OCI-M1 (cell line): ENCODE measurements at places on chromosomes 1 and 21.

GRCh38 chr1:201383647-201384405 lies 6.3 kb upstream of the TNNT2 start:
- no peak for DNase-seq

- DNase-seq, result peak; percentile 73
These were observed 5.8 kb upstream of the IKBKE start for GRCh38 chr1:206464456-206464964.

- DNase-seq, result peak; percentile 11
These were observed 22.7 kb downstream of the RAB3GAP2 start for GRCh38 chr1:220249522-220249921.

DNA sequence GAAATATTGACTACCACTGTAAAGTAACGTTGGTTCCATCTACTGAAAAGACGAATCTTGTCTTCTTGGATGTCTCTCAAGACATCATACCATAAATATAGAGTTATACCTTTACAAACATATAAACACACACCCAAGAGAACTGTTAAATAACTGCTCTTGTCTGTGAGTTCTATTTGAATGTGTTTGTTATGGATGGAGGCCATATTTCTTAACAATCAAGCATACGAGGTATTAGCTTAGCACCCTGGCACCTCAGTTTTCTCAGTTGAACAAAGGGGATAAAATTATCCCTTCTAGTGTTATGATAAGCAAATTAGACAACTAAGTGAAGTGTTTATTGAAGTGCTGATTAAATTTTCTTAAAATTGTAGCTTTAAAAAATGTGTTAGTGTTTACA lies 336.6 kb upstream of the ZRANB2 start:
- no peak for DNase-seq

DNA sequence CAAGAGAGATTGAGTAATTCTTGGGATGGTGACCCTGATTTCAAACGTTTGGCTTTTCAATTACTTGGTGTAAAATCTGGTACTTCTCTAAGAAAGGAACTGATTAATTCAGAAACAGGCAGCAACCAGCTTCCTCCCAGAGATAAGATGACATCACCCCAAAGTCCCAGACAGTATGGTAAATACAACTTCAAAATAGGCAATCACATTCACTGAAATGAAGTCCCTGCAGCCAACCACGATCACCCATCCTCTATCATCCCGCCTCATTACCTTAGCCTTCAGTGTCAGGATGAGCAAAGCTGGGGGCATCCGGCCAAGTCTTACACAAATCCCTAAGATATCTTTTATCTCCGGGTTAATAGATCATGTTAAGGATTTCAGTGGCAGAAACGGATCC lies 26.4 kb upstream of the RUNX1 start:
- peak; percentile 37 for DNase-seq

DNA sequence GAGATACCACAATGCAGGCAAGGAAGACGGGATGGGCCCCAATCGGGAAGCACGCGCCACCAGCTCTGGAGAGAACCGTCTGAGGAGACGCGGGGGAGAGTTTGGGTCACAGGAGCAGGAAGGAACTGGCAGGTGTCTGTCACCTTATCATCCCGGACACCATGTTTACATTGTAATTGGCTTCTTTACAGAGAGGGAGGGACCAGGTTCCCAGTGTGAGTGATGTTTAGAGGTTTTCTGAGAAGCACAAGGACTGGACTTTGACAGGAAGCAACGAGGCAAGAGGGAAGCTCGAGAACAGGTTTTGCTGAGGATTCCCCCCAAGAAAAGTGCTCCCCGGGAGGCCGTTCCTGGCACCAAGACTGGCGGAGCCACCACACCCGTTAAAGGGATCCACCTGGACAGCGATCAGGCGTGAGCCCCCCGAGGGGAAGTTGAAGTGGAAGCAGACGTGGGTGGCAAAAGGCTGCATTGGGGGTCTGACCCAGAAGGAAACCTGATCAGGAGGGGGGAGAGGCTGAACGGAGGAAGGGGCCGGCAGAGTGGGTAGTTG lies 957 bp downstream of the EPS15 start:
- DNase-seq, result peak; percentile 91

DNA sequence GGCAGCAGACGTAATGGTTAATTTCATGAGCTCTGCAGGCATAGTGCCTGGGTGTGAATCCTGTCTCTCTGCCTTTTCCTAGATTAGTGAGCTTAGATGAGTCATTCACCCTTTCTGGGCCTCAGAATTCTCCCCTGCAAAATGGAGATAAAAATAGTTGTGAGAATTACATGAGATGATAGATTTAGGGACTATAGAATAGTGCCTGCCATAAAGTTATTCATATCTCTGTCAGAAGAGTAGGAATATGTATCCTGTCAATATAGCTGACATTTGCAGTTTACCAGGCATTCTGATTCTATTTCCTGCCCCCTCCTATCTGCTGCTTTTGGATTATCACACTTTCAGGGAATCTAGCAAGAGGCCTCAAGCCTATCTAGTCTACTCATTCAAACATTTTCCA lies 112.0 kb downstream of the PDE4B start:
- peak; percentile 79 for DNase-seq

DNA sequence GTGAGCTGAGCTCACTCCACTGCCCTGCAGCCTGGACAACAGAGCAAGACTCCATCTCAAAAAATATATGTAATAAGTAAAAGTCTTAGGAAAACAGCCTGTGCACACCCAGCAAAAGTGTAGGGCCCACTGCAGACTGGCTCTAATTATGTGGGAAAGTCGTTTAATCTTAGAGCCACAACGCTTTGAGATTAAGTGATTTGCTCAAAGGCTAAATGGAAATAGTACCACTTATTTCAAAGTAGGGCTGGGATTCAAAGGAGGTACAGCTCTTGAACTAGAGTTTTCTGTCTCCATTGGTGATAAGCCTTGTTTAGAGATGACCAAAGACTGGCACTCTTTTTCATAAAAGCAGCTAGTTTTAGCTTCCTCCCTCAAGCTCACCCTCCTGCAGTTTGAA lies 2.2 kb downstream of the TACSTD2 start:
- DNase-seq, result no peak

DNA sequence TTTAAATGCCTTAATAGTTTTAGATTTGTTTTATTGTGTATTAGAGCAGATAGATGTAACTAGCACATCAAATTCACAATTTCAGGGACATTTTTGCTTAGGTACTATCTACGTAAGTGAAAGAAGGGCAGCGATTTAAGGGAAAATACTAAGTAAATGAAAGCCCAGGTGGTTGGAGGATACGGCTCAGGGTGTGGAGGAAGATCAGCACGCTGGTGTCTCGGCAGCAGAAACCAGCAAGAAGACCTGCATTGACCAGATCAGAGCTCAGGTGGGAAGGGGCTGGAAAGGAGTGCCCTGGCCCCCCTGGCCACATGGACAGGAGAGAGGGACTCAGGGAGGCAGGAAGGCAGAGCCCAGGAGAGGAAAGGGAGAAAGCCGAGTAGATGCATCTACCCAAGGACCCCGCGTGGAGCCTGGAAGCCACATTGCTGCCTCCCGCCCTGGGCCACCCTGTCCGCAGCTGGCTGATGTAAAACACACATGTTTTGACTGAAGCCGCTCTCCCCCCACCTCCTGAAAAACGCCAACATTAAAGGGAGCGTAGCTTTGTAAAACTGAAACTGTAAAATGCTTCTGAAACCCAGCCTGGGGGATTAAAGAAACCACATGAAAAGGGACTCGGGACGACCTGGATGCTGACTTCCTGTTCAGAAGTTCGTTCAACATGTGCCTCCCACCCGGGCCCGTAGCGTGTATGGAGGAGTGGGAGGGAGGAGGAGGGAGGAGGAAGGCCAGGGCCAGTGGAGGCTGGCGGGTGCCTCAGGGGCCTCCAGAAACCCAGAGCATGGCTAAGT lies 72.6 kb upstream of the TARDBP start:
- peak; percentile 78 for DNase-seq

GRCh38 chr1:200437556-200438203 lies 27.8 kb upstream of the ZNF281 start:
- peak; percentile 75 for DNase-seq

DNA sequence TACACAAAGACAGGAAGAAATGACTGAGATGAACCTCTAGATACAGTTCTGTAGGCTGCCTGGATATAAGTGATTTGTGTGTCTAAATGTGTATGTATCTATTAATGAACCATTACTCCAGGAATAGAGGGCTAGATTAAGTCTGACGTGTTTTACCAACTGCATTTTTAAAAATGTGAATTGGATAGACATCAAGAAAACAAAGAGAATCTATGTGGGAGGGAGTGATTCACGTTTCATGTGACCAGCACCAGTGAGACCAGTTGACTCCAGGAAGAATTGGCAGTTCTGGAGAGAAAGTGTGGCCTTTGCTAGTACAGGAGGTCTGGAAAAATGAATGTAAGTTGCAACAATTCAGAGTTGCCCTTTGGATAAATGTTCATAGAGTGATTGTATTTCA lies 53.4 kb upstream of the RGS21 start:
- peak; percentile 80 for DNase-seq

GRCh38 chr1:189606795-189607476 lies 870.7 kb downstream of the BRINP3 start:
- no peak for DNase-seq

DNA sequence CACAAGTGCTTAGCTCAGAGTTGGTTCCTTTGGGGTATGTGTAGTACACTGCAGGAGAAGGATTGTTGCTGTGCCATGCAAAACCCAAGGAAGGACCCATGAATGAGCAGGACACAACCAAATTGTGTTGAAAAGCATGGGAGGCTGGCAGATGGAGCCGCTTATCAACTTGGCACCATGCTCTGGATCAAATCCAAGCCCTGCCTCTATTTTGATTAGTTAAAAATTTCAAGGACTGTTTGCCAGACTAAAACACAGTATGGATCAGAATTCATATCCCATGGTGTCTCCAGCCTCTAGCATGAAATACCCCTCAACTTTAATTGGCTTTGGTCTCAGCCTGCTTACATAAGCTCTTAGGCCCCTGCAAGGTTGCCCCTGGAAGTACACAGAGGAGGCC lies 27.8 kb downstream of the CCDC185 start:
- no peak for DNase-seq

- DNase-seq, result no peak
These were observed 54.3 kb upstream of the HSD17B7 start for GRCh38 chr1:162736184-162736583.

- DNase-seq, result no peak
These were observed 34.7 kb upstream of the RIPK4 start for GRCh38 chr21:41801321-41802197.

DNA sequence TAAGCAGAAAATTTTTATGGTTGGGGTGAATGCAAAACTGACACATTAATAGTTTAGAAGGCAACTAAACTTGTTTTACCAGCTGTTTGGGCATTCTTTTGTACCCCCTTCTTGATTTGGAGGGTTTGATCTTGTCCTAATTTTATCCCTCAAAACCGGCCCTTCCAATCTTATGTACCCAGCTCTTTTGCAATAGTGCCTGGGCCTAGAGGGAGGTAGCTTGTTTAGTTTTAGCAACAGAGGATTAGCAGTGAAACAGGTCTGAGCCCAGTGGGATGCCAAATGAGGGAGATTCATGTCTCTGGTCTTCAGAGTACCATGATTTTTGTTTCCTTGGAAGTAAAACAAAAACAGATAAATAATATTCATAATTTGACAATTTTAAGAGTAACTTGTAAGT lies 45.1 kb downstream of the CRP start:
- DNase-seq, result no peak

GRCh38 chr1:8701794-8702471 lies 115.5 kb downstream of the RERE start:
- DNase-seq, result peak; percentile 61

- no peak for DNase-seq
These were observed 785 bp downstream of the ZNF697 start for GRCh38 chr1:119647228-119647733.

GRCh38 chr1:46411010-46411405 lies 16.9 kb downstream of the FAAH start:
- DNase-seq, result no peak

DNA sequence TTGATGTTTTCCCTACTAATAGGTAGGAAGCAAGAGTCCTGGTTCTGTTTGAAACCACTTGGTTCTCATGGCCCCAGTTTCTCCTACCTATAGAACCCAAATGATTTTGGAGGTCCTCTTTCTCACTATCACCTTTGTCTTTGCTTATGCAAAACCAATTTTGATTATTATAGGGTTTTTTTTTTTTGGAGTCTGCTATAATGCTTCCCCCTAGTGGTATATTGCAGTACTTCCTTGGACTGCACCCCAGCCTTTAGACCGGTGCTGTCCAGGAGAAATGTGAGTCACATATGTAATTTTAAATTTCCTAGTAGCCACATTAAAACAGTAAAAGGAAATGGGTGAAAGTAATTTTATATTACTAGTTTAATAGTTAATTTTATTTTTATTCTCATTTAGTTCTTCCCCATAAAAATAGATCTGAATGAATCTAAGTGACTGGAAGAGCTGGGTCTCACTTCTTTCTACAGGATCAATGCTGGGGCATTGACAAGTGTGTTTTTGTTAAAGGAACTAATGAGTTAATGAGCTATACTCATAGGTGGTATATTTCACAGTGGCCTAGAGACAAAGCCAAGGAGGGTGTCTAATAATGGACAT lies 10.6 kb downstream of the FCMR start:
- peak; percentile 78 for DNase-seq

GRCh38 chr1:114289824-114290223 lies 136.2 kb upstream of the SYT6 start:
- DNase-seq, result no peak
